Renal cortical epithelial cell (primary cell): ENCODE measurements at places on chromosomes 11 and 22. TPM values are rescaled to one million over a fixed set of nuclear protein-coding genes. Genes with fewer than 3 reads are reported as not detected.
A peak's percentile ranks its signal among the peaks of the same experiment; 100 is the strongest.

CASP4 gene
- total RNA-seq, result 150 and 201 TPM in 2 replicates

TTC12 gene
- total RNA-seq, result 12.2 and 28.2 TPM in 2 replicates

OR5D16 gene
- not detected in 2 replicates for total RNA-seq

CADM1 gene
- total RNA-seq, result 12.7 and 65.4 TPM in 2 replicates

GRCh38 chr11:66494458-66494857 is 14.2 kb downstream of the DPP3 start:
- no peak for DNase-seq

DNA sequence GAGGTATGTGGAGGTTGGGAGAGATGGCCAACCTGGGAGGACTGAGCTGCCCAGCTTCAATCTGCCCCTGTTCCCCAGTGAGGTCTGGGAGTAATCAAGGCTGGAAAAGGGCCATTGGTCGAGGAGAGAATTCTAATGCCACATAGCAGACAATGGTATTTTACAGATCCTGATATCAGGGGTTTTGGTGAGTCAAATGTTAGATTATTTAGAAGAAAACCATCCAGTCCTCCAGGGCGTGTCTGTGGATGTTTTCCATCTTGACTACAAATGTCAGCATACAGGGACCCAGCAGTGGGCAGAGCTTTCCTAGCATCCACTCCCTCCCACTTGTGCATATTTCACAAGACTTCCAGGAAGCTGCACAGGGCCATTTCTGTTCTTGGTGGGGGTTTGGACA is 107.9 kb downstream of the SCN3B start:
- no peak for DNase-seq

- DNase-seq, result no peak
Observed at GRCh38 chr11:129965248-129965647, 37.4 kb downstream of the PRDM10 start.

DNA sequence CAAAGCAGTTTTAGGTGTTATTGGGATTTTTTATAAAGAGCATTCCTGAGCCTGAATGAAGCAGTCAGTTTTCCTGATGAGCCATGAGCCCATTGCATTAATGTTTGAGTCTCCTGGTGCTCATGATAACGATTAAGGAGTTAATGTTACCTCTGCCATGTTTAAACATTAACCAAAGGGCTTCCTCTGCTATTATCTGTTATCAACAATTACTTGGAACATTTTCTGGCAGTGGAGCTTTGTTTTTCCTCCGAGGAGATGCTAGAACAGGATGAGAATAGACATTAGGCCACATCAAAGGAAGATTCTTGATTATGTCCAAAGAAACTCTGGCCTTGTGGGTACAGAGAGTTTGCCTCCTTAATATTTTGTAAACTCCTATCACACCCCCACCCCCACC is 49.9 kb downstream of the ZNRF3 start:
- DNase-seq, result peak; percentile 64

DNA sequence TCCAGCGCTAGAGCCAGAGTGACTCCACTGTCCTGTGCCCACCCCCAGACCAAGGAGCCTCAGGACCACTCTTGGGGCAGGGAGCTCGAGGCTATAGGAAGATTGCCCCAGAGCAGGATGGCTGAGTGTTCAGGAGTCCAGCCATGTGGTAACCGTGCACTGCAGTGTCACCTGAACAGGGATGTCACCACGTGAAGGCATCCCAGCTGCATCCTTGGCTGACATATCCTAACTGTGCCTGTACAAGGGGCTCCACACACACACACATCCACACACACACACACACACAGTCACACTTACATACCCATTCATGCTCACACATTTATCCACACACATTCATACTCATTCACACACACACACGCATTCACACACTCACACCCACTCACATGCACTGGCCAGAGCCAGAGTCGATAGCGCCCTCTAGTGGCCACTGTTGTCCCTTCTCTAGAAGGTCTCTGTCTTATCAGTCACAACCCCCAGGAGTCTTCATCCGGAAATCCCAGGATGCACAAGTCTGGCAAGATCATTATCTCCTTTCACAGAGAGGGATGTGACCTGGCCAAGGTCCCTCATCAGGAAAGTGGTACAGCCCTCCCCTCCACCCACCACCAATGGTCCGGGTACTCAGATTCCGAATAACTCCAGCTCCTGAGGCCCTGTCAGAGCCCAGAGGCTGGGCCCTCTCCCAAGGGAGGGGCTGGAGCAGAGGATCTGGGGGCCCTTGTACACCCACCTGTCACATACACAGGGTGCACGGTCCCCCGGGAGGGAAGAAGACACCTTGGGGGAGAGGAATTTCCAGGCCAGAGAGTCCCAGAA is 55.1 kb downstream of the IGLL5 start:
- DNase-seq, result peak; percentile 25

- DNase-seq, result no peak
Observed at GRCh38 chr22:21927174-21927823, 25.3 kb downstream of the PPM1F start.

DNA sequence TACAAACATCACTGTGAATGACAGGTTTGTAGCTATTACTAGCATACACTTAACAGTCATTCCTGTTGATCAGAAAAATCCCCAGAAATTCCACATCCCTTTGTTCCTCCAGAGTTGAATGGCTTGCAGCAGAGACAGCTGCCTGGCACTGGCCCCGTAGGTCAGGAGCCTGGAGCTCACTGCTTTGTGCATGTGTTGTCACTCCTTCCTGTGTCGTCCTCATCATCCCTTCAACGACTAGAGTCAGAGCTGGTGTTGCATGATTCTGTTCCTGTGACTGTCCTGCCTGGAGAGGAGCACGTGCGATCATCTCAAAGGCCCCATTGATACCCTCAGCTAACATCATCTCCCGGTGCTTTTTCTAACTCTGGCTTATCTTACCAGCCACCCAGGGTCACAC is 58.3 kb downstream of the LDLRAD3 start:
- no peak for DNase-seq

DNA sequence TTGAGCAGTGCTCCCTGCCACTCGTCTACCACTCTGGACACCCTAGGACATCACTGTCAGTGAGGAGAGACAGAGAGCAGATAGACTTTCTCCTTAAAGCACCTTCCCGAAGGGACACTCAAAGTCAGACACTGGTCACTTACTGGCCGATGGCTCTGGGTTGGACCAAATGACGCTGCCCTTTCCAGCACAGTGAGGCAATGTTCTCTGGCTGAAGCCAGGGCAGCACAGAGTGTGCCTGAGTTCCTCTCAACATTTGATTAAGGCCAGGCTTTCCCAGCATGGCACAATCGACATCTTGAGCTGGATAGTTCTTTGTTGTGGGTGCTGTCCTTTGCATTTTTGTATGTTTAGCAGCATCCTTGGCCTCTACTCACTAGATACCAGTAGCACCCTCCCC is 206.2 kb downstream of the CSNK2A3 start:
- DNase-seq, result no peak

DNA sequence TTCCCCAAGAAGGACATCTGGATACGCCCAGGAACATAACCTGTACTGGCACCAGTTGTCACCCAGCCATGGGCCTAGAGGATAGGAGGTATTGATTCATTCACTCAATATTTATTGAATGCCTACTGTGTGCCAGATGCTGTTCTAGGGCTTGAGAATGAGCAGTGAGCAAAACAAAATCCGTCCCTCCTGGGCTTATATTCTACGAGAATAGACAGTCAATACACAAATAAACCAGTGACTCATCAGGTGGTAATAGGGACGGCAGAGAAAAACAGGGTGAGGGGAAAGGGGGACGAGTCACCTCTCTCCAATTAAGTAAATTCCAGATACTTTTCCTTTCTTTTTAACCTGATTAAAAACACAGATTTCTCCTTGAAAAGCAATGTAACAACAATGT is 103.5 kb downstream of the MICAL2 start:
- DNase-seq, result peak; percentile 64

DNA sequence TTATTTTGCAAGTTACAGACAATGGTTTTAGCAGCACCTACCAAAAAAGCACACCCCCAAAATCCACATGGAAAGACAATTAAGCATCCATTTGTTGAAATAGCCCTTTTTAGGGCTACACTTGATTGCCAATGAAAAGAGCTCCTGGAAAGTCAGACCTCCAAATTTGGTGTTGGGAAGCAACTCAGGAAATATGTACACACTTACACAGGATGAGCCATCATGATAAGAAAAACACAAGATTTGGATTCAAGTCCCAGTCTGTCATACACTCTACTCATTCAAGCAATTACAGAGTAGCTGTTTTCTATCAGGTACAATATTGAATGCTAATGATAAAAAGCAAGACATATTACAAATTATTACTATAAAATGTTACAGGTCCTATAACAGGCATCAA is 31.5 kb downstream of the FAM168A start:
- no peak for DNase-seq

- no peak for DNase-seq
Observed at GRCh38 chr11:75351791-75352587, 528 bp upstream of the ARRB1 start.

GRCh38 chr11:47714554-47715081 is 551 bp downstream of the AGBL2 start:
- no peak for DNase-seq

- no peak for DNase-seq
Observed at GRCh38 chr11:10522921-10523320, 18.1 kb downstream of the RNF141 start.

DNA sequence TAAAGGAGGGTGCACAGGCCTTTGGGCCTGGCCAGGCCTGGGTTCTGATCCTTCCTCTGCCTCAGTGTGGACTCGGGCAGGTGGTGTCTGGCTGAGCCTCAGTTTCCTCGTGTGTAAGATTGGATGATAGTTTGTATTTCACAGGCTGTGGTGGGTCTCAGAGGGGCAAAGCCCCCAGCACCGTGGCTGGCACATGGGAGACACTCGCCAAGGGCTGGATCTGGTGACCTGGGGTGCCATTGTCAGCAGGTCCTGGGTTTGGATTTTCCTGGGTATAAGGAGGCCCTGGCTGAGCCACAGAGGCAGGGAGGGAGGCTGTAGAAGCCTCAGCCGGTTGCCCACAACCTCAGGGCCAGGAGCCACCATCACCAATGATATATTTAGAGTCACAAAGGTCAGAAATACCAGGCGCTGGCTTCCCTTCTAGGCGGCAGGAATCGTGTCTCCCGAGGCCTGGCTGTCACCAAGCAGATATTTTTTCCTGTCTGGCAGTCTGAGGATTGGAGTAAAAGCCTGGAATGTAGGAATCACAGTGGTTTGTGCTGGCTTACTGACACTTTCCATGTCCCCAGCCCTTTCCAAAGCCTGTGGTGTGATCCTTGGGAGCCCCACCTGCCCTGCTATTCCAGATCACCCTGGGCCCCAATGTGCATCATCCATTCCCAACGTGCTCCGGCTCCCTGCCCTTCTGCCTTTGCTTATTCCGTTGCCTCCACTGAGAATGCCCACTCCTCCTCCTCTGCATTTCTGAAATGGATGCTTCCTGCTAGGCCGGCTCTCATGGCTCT is 15.6 kb downstream of the KCNC1 start:
- DNase-seq, result no peak
